Activated CD8-positive, alpha-beta memory T cell treated with anti-CD3 and anti-CD28 coated beads for 4 hours (primary cell): ENCODE measurements at places on chromosomes 1 and 21.

DNA sequence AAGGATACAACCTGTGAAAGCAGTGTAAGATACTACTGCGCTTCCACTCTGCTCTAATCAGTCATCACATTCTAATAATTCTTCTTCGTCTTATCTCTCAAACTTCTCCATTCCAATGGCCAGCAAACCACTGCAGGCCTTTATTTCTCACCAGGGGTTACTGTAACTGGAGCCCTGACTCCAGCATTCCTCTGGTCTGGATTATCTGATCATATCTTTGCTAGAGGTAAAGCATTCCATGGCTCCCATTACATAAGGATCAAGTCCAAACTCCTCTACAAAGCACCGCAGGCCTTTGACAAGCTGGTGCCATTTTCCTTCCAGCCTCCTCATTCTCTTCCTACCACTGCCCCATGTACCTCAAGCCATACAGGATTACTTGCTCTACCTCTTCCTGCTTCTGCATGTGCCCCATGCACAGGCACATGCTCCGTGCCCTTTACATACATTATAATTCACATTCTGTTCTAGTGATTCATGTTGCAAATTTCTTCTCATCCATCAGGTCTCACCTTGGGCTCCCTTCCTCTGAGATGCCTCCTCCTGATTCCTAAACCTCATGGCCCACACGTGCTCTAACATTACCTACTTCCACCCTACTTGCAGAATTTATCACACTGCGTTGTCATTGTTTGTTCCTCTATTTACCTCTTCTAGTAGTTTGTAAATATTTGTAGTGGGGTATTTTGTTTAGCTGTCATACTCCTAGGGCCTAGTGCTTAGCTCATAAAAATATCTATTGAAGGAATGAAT is 9.3 kb upstream of the SERBP1 start:
- no peak for DNase-seq

DNA sequence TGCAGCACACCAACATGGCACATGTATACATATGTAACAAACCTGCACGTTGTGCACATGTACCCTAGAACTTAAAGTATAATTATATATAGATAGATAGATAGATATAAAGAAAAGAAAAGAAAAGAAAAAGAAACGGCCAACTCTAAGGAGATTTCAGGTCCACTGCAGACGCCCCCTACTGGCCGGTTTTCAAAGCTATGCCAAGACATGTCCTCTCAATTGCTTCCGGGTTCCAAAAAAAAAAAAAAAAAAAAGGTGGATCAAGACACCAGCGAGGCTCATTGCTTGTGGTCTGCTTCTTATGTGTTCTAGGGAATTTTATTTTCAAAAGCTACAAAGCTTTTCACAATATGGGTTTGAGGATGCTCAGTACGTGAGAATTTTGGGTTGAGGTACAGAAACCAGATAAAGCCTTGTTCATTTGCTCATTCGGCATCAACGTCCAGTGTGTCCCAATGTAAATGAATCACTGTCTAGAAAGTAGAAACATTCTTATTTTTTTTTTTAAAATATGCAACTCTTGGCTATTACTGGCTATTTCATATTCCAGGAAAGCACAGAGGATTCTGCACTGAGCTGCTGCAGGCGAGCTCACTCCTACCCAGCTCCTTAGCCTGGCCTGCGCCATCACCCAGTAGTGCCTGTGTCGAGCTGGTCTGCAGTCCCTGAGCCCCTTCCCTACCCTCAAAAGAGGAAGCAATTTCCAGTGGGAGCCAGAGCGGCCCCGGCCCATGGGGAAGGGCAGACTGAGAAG is 643.0 kb downstream of the KIF26B start:
- DNase-seq: no peak

DNA sequence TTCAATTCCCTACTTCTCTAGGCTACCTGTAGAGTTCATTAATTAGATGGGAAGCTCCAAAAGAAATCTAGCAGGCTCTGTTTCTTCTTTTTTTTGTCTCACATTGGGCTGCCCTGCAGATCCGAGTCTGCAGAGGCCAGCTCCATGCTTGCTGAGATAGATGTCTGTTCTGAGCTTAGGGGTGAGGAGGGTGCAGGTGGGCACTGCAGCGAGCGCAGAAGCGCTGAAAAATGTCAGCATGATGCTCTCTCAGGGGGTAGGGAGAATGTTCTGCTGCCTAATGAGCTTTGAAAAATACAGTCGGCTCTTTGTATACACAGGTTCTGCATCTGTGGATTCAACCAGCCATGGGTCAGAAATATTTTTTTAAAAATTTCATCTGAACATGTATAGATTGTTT is 56.8 kb upstream of the KCNA3 start:
- no peak for DNase-seq

DNA sequence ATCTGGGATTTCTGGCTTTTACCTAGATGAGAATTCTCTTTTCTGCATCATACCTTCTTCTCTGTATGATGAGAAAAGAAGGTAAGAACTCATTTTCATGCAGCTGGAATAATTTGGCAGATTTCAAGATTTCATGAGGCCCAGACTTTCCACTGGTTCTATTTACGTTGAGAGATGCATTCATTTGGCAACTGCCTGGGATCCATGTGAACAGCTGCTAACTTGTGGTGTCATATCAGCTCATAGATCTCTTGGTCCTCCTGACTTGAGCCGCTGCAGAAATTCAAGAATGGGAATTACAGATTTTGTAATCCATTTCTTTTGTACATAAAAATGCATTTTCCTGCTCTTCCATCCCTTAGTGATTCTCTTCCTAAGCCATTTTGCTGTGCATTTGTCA is 17.1 kb upstream of the C1orf87 start:
- DNase-seq: no peak

- DNase-seq: no peak
Observed at GRCh38 chr21:42782723-42783242, 96.6 kb downstream of the WDR4 start.

GRCh38 chr1:22168412-22168973 is 25.6 kb upstream of the WNT4 start:
- DNase-seq: no peak

DNA sequence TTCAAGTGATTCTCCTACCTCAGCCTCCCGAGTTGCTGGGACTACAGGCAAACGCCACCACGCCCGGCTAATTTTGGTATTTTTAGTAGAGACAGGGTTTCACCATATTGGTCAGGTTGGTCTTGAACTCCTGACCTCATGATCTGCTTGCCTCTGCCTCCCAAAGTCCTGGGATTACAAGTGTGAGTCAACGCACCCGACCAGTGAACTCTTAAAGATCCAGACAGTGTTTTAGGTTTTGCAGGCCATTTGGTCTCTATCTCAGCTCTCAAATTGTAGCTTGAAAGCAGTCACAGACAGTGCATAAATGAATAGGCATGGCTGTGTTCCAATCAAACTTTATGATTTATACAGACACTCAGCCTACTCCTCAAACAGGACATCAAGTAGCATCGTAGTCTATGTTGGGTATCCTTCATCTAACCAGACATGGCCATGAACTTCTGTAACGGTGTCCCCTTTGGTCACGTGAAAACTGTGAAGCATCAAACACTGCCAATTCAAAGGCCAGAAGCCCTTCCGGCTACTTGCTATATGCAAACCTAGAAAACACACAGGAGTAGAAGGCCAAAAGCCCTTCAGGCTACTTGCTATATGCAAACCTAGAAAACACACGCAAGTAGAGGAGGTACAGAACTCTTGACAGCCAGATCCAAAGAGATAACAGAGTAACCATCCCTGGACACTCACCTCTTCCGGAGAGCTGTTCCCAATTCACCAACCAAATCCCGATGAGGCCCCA is 3.1 kb downstream of the FUCA1 start:
- DNase-seq: no peak

GRCh38 chr1:66360285-66360724 is 173.6 kb upstream of the SGIP1 start:
- DNase-seq: no peak

- no peak for DNase-seq
Observed at GRCh38 chr1:232667094-232667777, 37.3 kb upstream of the SIPA1L2 start.

- DNase-seq: no peak
Observed at GRCh38 chr1:109664671-109665070, 3.2 kb upstream of the GSTM2 start.

DNA sequence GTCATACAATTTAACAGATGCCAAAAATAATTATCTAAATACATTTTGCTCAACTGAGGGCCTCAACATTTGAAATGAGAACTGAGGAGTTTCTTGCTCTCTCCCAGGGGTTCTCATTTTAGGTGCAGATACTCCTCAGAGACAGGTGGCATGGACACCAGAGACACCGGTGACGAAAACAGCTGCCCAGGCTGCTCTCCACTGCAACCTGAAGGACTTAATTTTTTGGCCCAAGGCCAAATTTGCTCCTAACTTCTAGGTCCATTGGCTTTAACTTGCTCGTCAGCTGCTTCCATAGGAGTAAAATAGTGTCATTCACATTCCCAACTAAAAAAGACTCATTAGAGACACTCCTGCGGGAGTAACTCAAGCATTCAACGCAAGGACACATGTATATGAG is 87.0 kb downstream of the NRIP1 start:
- DNase-seq: no peak

GRCh38 chr21:42193131-42193671 is 25.7 kb upstream of the ABCG1 start:
- DNase-seq: peak; percentile 20

GRCh38 chr1:45329445-45329844 is 2.8 kb downstream of the HPDL start:
- no peak for DNase-seq

GRCh38 chr1:17510138-17510537 is 29.4 kb upstream of the ARHGEF10L start:
- no peak for DNase-seq

- no peak for DNase-seq
Observed at GRCh38 chr1:48741380-48741779, 35.3 kb downstream of the BEND5 start.

- DNase-seq: no peak
Observed at GRCh38 chr1:58162952-58163550, 383.5 kb downstream of the OMA1 start.

DNA sequence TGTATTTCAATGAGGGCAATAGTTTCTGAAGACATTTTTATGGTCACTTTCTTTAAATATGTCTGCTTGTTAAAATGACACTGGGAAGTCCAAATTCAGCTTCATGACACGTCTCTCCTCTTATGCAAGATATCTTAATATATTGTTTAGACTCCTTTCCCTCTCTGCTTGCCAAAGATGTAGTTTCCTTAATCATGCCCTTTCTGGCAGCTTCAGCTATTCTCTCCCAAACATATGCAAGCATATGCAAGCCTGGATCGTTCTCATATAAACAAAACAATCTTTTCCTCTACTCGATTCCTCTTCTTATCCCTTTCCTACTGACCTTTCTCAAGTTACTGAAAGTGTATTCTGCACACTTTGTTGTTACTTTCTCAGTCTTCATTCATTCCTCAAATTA is 372.2 kb downstream of the PTBP2 start:
- no peak for DNase-seq

DNA sequence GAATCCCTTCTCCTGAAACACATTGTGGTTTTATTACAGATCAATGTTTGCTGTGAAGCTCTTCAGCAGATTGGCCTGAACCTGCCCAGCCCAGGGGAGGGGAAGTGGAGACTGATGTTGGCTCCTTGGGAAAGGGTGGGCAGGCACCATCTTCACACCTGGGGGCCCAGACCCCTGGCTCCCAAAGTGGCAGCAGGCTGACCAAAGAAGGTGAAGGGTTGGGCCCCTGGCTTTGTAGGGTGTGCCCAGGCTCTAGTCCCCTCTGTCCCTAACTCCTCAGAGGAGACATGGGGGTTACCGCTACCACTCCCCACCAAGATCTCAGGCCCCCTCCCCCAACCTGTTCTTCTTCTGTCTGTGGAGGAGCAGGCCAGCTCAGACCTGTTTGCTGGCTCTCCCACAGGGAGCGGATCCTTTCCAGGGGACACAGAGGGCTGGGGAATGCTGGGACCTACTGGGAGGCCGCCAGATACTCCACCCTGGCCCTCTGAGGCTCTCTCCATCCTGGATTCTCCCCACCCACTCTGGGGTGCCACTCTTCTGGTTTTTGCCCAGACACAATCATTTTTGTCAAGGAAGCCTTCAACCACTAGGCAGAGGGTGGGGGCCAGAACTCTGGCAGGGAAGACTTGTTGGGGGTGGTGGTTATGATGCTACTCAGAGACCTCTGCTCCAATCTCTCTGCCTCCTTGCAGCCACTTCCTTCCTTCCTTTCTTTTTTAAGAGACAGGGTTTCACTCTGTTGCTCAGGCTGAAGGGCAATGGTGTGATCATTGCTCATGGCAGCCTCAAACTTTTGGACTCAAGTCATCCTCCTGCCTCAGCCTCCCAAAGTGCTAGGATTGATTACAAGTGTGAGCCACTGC is 5.0 kb upstream of the EFNA3 start:
- DNase-seq: no peak

- no peak for DNase-seq
Observed at GRCh38 chr1:229716069-229716468, 90.0 kb downstream of the URB2 start.

- no peak for DNase-seq
Observed at GRCh38 chr1:92365378-92366039, 66.7 kb downstream of the RPAP2 start.

DNA sequence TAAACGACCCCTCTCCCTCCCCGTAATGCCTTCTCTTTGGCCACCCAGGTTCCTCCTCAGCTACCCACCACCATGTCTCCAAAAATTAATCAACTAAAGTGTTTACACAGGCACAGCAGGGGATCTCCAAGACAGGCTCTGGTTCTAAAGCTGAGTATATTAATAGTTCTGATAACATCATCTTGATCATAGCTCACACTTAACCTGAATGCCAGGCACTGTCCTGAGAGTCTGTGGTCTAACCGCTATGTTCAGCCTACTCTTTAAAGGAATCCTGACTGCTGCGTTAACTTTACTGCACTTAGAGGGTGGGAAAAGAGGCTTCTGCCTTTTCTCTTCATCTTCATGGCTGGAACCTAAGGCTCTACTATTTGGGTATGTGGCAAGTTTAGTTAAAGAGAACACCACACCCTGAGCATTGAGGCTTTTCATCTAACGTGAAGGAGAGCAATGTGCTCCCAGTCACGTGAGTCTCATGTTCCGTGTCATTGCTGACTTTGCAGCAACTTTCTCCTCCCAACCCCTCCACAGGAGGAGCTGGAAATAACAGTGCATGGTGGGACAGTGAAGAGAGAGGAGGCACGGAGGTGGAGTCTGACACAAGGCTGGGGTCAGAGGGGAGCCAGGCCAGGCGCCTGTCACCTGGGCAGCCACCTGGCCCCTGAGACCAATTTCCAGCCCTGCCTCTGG is 86.4 kb downstream of the FAM78B start:
- DNase-seq: no peak

DNA sequence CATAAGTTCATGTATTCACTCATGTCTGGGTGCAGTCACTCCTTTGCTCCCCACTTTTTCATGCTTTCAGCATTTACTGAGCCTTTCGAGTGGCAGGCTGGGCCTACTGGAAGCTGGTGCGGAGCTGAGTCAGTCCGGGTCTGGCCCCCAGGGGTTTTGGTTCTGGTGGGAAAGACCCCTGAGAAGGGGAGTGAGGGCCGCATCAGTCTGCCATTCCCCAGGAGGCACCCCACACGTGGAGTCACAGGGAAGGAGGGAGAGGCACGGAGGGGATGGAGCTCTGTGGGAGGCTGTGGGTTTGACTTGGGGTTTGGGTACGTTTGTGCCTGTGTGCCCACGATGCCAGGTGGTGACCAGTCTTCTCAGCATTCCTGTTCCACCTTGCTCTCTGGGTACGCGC is 87.9 kb downstream of the PTPRU start:
- DNase-seq: no peak

GRCh38 chr1:76053021-76053420 is 21.5 kb upstream of the ST6GALNAC3 start:
- no peak for DNase-seq

- DNase-seq: no peak
Observed at GRCh38 chr1:229248821-229249817, 21.8 kb upstream of the RAB4A start.
